ENCODE measurements at places on chromosomes 1 and 21. TPM values are rescaled to one million over a fixed set of nuclear protein-coding genes. Genes with fewer than 3 reads are reported as not detected.

CFAP74 gene
- 0.18 TPM for total RNA-seq

DNA sequence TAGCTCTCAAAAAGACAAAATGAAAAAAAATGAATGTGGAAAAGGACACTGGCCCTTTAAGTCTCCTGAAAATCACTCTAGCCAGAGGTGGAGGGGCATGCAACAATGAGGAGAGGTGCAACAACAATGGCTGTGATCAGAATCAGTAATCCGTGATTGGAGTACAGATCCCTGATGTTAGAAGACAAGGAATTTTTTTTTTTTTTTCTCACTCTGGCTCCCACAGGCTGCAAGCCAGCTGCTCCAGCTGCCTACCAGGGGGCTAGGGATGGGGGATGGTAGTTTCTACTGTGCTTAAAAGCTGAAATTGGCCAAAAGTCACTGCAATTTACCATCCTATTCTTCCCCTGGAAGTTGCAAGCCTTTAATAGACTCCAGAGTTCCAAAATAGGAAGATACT, 54.5 kb downstream of the STYXL2 start:
- no peak for DNase-seq

DNA sequence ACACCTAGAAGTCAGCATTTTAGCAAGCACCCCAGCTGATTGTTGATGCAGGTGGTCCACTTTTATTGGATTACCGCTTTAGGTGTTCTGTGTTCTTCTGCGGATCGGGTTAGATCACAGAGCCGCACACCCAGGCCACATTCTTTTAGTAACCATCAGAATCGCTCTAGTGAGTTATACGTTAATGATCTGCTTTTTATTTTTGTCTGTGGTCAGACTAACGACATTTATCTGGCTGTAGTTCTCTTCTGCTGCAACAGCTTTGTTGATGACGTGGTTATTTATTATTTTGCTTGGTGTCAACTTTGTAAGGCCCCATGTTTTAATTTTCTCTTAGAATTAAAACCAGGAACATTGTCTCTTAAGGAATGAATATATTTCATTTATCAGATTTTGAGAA, 18.2 kb downstream of the SCCPDH start:
- DNase-seq = no peak

- DNase-seq = no peak
Observed at GRCh38 chr1:93414749-93415148, 33.2 kb upstream of the FNBP1L start.

DNA sequence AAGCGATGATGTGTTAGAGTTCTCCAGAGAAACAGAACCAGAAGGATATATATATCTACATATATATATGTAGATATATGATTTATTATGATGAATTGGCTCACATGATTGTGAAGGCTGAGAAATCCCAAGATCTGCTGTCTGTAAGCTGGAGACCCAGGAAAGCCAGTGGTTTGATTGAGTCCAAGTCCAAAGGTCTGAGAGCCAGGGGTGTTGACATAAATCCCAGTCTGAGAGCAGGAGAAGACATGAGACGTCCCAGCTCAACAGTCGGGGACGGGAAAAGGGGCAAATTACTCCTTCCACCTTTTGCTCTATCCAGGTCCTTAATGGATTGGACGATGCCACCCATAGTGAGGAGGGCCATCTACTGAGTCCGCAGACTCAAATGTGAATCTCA, 126.6 kb downstream of the PRDM2 start:
- no peak for DNase-seq

DNA sequence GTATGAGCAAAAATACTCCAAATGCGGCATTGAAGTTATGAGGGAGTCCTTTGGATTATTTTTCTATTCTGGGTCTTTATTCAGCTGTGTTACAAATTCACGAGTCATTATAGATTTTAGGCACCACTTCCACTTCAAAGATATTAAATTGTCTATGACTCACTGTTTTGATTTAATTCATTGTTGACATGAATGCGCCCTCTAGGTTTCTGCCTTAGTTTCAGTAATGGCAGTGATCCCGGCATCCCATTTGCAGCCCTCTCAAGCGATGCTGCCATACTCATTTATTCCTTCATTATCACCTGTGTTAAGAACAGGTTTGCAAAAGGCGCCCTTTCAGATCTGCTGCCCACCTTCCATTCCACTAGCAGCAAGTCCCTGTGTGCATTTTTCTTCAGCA, 14.0 kb downstream of the RSPO1 start:
- DNase-seq = no peak

DNA sequence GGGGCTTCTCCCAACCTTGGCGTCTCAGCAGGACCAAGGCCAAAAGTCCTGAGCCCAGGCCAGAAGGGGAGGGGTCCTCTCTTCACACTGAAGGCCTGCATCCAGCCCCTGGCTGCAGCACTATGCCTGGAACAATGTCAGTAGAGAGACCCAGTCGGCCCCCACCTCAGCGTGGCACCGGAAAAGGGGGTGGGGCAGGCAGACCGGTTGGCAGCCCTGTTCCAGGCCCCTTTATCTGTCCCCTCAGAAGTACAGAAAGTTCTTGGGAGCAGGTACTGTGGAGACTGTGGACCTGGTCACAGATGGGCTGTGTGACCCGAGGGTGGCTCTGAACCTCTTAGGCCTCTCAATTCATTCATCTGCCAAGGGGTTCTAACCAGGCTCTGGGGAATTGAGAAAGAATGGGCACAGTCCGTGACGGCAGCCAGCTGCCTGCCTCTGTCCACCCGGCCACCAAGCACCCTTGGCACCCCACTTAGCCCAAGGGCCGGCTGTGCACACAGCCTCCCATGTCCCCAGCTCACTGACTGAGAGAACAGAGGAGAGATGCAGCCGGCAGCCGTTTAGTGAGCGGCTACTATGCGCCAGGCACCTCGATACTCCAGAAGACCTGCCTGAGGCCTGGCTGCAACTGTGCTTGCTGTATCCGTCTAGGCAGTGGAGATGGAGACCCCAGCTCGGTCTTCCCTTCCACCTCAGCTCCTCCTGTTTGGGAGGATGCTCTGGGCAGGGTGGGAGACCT, 23.9 kb downstream of the RUNX3 start:
- DNase-seq = no peak

- DNase-seq = no peak
Observed at GRCh38 chr21:34965200-34966174, 83.6 kb downstream of the RUNX1 start.
